ENCODE measurements at places on chromosomes 5 and 9. TPM values are rescaled to one million over a fixed set of nuclear protein-coding genes. Genes with fewer than 3 reads are reported as not detected.

Gene XPA
- total RNA-seq, result 15.8 TPM

Gene DAB2IP
- total RNA-seq, result 35.2 TPM

Gene CCL19
- total RNA-seq, result not detected

Gene SFXN1
- 133 TPM for total RNA-seq

Gene NR5A1
- total RNA-seq, result not detected

Gene CRHBP
- not detected for total RNA-seq

Gene AHRR
- total RNA-seq, result 6.8 TPM

Gene PHF24
- total RNA-seq, result not detected

Gene IDNK
- total RNA-seq, result 3.8 TPM

Gene KCNN2
- total RNA-seq, result 0.36 TPM

Gene EEIG1
- total RNA-seq, result 8.2 TPM

Gene MARVELD2
- 4.9 TPM for total RNA-seq

Gene CCDC180
- total RNA-seq, result 0.79 TPM

Gene PSAT1
- 65.0 TPM for total RNA-seq

Gene C9orf50
- not detected for total RNA-seq

Gene PCSK1
- 4.7 TPM for total RNA-seq

Gene GMCL2
- not detected for total RNA-seq

Gene SLC6A3
- not detected for total RNA-seq

Gene CCNO
- total RNA-seq, result 0.13 TPM

Gene F2RL2
- 0.80 TPM for total RNA-seq

Gene PITX1
- total RNA-seq, result 0.57 TPM

Gene IL3
- not detected for total RNA-seq

Gene OR1J2
- not detected for total RNA-seq

Gene HAVCR2
- 0.07 TPM for total RNA-seq

Gene PCDHB10
- 0.22 TPM for total RNA-seq

Measured in thoracic aorta endothelial cell (primary cell).